ENCODE measurements at places on chromosomes 1 and 21.
A peak's percentile ranks its signal among the peaks of the same experiment; 100 is the strongest.

DNA sequence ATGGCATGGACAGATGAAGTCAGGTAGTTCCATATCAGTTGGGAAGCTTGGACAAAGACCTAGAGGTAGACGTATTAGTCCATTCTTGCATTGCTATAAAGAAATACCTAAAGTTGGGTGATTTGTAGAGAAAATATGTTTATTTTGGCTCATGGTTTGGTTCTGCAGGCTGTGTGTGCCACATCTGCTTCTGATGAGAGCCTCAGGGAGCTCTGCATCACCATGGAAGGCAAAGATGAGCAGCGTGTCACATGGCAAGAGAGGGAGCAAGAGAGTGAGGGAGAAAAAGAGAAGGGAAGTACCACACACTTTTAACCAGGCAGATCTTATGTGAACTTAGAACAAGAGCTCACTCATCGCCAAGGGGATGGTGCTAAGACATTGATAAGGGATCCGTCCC, 9.0 kb downstream of the TSACC start:
- no peak for DNase-seq

DNA sequence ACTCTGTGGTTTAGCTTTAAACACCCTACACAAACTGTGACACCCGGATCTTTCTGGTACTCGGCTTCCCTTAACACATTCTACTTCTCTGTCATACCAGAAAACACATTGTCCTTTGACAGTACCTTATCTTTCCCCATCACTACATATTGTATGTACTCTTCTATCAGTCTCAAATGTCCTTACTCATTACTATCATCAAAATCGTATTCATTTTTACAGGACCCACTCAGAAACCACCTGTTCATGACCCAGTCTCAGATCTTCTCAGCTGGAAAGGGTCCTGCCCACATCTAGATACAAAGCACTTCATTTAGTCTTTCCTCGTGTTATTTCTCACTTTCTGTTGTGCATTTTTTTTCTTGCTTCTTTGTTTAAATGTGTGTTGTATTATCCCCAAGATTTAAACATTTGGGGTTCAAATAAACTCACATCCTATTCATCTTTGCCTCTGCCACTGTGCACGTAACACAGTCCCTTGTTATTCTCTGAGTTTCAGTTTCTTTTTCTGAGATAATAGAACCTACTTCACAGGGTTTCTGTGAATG, 27.7 kb downstream of the CD34 start:
- no peak for DNase-seq

- no peak for DNase-seq
Measured at GRCh38 chr1:24793447-24794129, 48.3 kb downstream of the CLIC4 start.

GRCh38 chr1:114725230-114725629, 8.7 kb upstream of the NRAS start:
- DNase-seq: no peak

DNA sequence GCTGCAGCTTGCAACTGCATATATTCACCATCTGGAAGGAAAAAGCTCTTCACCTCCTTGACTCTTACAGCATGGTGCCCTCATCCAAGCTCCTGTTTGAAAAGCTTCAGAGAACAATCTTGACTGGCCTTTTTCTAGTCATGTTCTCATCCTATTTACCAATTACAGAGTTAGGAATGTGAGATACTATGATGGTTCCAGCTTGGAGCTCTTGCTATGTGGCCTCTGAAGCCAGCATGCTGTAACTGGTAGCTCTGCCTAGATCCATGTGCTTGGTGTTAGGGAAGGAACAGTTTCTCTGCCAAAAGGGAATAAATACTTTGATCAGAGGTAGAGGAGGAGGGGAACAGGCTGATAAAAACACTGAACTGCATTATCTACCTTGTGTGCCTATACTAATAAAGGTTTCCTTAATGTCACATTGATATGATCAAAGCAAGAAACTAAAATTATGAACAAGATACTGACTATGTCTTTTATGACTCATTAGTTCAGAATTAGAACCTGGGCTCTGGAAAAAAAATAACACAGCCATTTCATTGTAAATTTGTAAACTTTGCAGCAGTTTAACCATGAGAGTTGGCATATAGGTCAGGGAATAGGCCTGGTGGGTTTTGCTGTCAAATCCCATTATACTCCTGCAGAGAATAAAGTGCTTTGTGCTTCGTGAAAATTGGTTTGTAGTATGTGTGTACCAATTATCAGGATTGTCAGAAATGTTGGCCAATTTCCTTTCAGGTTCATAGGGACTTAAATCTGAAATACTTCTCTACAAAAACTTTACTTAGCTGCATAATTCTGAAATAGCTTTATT, 92.7 kb downstream of the LEPR start:
- DNase-seq: no peak

DNA sequence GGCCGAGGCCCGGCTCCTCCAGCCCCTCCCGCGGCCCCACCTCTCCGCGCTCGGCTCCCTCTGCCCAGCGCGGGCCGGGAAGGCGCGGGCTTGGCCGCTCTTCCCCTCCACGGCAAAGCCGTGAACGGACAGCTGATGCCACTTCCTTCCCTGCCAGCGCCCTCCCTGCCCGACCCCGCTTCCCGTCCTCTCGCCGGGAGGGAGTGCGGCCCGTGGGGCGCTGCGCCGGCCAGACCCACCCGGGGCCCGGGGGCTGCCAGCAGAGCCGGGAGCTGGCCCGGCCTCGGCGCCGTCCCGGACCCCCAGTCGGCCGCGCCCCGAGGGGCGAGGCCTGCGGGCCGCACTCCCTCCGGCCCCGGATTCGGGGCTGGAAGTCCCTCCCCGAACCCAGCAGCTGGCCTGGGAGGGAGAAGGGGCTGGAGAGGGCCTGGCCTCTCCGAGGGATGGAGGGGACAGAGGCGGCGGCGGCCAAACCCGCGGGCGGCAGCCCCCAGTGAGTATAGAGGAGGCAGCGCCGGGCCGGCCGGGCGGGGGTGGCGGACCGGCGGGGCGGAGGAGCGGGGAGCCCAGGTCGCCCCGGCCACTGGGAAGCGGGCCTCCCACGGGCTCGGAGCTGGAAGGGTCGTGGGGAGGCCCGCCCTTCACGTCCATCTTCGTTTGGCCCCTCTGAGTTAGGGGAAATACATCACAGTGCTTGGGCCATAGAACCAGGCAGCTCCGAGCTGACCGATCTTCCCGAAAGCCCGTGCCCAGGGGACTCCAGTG, at the start of gene KIAA1614:
KIAA1614 (plus strand) TSS at position 97 of the 765 bp plus-strand sequence; CDS start at position 444, 347 bp downstream.
- DNase-seq: no peak

GRCh38 chr1:231628207-231628876, 1.8 kb downstream of the DISC1 start:
- DNase-seq: no peak

GRCh38 chr1:204660509-204660908, 25.0 kb downstream of the LRRN2 start:
- DNase-seq: no peak

DNA sequence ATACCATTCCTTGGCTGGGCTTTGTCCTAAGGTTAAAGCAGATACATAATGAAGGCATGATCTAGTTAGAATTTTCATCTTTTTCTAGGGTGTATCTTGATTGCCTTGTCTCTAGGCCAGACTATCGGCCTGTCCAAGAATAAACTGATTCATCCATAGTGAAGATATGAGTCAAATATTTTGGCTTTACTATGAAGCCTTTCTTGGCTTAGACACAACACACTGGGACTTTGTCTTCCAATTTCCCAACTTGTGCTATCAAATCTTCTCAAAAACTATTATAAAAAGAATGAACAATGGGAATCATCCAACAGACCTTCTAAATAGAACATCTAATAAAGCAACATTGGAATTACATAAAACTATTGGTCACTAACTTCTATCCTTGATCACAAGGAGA, 64.8 kb downstream of the WARS2 start:
- DNase-seq: no peak

- no peak for DNase-seq
Measured at GRCh38 chr1:14663773-14664172, 65.3 kb downstream of the KAZN start.

DNA sequence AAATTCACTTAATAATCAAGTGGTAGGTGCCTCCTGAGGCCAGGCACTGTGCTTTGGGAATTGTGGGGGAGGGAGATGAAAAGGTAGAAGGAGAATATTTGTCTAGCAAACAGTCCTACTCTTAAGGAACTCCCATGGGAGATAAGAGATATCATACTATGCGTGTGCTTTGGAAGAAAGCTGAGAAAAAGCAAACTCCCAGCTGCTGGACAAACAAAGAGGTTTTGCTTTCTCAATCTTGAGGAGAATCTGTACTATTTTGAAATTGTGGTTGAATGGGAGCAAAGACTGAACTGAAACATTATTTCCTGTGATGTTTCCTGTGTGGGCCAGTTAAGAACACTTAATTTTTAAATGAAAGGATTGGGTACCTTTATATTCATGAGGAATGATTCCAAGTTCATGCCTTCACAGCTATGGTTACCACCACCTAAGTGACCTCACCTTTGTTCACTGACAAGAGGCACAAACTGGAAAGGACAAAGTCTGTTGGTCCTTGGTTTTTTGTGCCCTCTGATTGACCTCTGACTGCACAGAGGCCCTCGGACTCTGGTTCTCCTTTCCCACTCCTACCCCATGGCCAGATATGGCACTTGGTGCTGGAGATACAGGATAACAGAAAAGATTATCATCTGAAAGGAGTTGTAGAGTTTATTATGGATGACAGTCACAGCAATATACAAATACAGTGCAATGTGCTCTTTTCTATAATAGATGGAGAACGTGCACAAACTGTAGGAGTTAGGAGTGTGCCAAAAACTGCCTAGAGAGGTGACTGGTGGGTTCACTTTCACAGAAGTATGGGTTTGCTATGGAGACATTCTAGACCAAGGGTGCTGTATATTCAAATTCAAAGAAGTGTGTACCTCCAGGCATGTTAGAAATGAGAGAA, 1.6 kb downstream of the CD53 start:
- DNase-seq: no peak

DNA sequence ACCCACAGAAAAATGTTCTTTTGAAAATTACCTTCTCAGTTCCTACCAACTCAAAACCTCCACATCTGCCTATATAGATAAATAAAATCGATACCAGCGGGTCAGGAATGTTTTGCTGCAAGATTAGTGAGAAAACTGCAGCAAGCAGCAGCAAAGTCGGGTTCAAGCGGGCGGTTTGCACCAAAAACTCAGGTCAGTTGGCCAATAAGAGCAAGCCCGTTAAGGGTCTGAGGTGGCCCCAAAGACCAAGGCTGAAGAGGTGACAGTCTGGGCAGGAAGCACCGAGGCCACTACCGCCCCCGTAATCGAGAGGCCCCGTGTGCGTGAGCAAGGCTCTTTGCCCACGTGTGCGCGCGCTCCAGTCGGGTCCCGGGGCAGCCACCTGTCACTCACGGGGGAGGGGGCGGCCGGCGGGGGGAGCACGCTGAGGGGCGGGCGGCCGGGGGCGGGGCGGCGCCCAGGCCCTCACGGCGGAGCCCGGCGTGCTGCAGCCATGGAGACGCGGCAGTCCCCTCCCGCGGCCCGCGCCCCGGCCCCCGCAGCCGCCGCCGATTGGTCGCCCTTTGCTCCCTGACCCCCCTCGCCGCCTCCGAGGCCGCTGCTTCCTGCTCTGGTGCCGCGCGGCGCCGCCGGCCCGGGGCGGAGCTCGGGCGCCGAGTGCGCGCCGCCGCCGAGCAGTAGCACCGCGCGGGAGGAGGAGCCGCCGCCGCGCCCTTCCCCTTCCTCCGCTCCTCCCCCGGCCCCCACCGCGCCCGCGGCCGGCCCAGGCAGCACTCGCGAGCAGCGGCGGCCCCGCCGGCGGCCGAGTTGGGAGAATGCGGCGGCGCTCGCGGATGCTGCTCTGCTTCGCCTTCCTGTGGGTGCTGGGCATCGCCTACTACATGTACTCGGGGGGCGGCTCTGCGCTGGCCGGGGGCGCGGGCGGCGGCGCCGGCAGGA, at the start of gene GALNT2:
GALNT2 (plus strand) TSS at position 773 of the 939 bp plus-strand sequence; CDS start at position 816, 43 bp downstream.
- DNase-seq: peak; percentile 88

- DNase-seq: no peak
Measured at GRCh38 chr21:22993144-22993543, 1994.9 kb downstream of the NCAM2 start.

All from activated B cell treated with CpG ODN at 0.5 μM for 24 hours (primary cell).